ENCODE measurements at places on chromosomes 6 and 20.
A peak's percentile ranks its signal among the peaks of the same experiment; 100 is the strongest.

- DNase-seq = no peak
These were observed 92.2 kb downstream of the CDH22 start for GRCh38 chr20:46215913-46216707.

DNA sequence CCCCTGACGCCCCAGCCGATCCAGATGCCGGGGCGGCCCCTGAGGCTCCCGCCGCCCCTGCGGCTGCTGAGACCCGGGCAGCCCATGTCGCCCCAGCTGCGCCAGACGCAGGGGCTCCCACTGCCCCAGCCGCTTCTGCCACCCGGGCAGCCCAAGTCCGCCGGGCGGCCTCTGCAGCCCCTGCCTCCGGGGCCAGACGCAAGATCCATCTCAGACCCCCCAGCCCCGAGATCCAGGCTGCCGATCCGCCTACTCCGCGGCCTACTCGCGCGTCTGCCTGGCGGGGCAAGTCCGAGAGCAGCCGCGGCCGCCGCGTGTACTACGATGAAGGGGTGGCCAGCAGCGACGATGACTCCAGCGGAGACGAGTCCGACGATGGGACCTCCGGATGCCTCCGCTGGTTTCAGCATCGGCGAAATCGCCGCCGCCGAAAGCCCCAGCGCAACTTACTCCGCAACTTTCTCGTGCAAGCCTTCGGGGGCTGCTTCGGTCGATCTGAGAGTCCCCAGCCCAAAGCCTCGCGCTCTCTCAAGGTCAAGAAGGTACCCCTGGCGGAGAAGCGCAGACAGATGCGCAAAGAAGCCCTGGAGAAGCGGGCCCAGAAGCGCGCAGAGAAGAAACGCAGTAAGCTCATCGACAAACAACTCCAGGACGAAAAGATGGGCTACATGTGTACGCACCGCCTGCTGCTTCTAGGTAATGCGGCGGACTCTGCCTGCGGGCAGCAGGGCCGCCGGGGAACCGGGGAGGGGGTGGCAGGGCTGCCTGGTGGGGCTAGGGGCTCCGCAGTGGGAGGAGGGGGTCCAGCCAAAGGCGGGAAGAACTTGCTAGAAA, 2.3 kb downstream of the GNAS start:
- DNase-seq = no peak

DNA sequence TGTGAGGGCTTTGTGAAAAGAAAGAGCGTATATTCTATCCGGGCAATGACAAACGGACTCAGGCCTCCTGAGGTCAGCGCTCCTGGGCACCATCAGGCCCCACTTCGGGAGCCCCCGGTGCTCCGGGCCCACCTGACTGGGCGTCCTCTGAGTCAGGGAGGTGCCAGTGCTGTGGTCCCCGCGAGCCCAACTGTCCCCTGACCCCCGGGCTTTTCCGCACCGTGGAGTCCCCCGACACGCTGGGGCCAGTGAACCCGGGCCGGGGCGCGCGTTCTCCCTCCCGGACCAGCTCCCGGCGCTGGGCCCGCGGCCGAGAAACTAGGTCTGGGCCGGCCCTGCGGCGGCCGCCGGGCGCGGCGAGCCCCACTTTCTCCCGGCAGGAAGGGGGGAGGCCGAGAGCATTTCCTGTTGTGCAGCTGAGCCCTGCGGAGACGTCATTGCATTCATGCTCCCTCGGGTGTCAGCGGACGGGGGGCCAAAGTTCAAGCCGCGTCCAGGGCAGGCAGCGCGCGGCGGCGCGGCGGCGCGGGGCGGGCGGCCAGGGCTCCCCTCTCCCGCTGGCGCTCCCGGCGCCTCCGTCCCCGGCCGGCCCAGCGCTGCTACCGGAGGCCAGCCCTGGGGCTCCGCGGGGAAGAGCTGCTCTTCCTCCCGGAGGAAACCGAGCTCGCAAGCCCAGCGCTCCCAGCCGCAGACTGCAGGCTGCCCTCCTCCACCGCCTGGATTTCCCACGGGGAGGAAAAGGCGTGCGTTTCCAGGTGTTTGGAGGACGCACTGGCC, 18.3 kb downstream of the HIVEP2 start:
- DNase-seq = peak; percentile 89

DNA sequence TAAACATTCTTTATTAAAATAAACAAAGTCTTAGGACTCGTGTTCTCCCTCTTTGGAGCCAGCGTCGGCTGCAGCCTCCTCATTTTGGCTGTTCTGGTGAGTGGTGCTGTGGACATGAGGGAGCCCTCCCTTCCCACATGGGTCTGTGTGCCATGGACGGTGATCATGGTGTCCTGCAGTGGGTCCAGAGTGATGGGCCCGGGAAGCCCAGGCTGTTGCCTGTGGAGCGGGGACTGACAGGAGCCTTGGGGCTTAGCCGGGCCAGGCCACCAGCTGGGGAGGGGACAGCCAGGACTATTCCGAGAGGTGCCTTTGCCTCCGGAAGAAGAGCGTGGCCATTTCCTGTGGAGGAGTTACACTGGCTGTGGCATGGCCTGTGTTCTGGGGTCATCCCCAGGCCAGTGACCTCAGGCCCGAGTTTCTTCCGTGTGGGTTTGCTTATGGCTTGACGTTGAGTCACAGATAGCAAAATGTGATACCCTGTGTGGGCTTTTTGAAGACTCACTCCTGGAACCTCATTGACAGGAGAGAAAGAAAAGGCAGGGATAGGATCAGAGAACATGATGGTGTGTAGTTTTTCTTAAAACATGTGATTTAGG, 153.4 kb downstream of the DTNBP1 start:
- DNase-seq = no peak

DNA sequence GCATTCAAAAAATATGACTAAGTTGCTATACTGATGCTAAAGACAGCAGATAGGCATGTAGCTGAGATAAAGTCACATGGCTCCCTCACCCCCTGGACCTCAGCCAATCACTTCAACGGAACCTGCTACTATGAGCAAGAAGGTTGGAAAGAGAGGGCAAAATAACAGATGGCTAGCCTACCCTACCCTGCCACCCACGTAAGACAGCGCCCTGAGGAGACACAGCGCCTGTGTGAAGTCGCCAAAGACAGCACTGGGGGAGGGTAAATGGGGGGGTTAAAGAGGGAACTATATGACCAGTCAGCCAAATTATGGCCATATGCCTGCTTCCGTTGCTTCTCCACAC, 163.2 kb downstream of the RALGAPA2 start:
- DNase-seq = no peak

GRCh38 chr6:56677559-56677958, 34.9 kb upstream of the DST start:
- no peak for DNase-seq

Measured in right hindlimb (tissue), 1 donor.